Anterior cingulate cortex (tissue), 58 donors: ENCODE measurements at places on chromosomes 5 and 9.

DNA sequence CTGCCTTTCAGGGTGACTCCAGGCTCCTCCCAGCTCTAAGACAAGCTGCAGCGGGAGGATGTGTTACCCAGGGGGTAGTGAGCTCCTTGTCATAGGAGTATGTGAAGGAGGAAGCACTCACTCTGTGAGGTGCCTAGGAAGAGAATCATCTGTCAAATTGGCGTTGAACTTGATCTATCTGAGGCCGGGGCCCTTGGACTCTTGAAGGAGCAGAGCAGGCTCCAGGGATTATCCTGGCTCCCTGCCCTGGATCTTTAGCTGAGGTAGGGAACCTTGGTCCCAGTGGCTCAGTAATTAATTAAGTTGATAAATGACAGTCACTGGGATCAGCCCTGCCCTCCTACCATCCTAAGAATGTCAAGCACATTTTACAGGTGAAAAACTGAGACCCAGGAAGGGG is 15.5 kb downstream of the ADGRD2 start:
- DNase-seq: no peak

DNA sequence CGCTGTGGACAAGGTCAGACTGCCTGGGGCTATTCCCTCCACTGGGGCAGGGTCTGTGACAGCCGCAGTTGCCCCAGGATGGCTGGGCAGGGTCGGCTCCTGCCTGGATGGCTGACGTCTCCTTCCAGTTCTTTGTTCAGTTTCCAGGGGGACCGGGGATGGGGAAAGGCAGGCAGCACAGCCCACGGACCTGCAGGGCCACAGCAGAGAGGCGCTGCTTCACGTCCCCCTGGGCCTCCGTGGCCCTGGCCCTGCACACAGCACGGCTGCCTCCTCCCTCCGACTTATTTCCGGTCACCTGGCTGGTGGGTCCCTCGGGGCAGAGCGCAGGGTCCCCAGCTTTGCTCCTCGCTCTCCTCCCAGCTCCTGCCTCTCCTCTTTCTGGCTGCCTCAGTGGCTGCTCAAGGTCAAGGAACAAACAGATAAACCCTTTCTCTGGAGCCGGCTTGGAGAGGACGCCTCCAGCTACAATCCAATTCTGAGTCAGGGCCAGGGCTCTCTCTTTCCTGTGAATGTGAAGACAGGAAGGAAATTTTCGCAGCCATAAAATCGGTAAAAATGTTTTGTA is 169.7 kb downstream of the C9orf50 start:
- no peak for DNase-seq

GRCh38 chr9:34185778-34186551 is 7.1 kb downstream of the UBAP1 start:
- DNase-seq: no peak

DNA sequence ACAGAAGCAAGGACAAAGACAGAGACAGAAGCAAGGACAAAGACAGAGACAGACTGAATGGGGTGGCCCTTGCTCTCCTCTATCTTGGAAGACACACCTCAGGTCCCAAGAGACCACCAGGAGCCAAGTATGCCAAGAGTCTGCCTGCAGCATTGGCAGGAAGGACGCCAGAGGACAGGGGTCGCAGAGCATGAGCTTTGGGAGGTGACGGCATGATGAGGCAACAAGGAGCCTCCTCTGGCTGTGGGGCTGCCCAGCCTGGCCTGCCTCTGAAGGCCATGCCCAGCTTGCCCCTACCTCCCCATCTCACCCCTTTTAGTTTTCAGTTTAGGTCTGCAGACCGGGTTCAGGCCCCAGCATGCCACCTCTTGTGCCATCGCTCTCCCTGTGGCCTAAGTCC is 17.6 kb downstream of the PDGFRB start:
- DNase-seq: no peak

DNA sequence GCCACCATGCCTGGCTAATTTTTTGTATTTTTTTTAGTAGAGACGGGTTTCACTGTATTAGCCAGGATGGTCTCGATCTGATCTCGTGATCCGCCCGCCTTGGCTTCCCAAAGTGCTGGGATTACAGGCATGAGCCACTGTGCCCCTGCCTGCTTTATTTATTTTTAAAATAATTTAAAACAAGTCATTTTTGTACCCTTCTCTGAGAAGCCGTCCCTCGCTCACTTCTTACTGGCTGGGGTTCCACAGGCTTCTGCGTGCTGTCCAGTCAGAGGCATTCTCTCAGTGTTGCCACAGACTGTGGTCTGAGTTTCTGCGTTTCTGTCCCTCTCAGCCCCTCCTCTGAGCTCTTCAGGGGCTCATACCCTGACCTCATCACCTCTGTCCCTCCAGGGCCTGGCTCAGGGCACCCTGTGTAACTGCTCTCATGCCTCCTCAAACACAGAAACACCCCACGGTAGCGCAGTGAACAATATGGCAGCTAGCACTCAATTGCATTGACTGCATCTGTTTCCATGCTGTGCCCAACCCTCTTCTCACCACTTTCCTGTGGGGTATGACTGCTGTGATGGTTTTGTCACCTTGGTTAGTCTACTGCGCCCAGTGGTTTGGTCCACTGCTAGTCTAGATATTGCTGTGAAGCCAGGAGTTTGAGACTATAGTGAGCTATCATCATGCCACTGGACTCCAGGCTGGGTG is 44.3 kb upstream of the SH3PXD2B start:
- DNase-seq: no peak

DNA sequence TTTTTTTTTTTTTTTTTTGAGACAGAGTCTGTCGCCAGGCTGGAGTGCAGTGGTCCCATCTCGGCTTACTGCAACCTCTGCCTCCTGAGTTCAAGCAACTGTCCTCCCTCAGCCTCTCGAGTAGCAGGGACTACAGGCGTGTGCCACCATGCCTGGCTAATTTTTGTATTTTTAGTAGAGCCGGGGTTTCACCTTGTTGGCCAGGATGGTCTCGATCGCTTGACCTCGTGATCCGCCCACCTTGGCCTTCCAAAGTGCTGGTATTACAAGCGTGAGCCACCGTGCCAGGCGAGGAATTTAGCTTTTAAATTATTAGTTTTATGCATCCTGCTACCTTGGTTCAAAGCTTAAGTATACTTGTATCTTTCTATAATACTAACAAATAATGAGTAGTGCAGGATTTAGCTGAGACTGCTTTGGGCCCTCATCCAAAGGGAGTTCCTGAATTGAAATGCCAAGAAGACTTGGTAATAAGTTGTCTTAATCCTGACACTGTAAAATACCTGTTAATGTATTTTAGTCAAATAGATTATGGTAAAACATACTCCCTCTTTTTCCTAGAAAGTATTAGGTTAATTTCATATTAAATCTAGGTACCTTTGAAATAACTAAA is 5.0 kb downstream of the CDC42SE2 start:
- no peak for DNase-seq

DNA sequence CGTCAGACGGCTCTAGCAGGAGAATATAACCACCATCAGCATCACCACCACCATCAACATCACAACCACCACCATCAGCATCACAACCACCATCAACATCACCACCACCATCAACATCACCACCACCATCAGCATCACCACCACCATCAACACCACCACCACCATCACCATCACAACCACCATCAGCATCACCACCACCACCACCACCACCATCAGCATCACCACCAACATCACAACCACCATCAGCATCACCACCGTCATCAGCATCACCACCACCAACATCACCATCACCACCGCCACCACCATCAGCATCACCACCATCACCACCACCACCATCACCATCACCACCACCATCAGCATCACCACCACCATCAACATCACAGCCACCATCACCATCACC is 210.7 kb downstream of the C9orf50 start:
- DNase-seq: no peak

DNA sequence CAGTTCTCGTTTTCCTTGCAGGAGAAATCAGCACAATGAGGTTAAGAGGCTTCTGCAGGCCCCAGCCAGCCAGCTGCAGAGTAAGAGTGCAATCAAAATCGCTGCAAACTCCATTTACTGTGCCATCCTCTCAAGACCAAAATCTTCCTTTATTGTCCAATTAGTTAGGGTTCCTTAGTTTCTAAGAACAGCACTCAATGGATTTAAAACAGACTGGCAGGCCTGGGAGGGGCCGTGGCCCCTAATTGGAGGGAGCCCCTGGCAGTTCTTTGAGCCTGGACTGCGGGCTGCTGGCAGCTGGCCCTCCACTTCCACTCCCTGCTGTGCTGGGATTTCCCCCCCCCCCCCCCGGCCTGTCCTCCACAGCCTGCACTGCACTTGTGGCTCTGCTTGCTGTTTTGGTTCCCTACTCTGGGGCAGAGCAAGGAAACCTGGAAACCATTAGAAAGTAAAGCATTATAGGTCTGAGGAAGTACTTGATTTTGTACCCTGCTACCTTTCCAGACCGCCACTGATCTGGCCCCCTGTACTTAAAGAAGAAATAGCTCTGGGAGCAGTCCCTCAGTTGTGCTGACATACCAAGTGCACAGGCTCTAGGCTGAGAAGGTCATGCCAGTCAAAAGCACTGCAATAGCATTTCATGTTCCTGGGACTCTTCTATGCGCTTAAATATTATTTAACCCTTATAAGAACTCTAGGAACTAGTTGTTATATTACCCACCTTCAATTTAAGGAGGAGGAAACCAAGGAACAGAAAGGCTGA is 129.0 kb downstream of the APBA1 start:
- DNase-seq: no peak

DNA sequence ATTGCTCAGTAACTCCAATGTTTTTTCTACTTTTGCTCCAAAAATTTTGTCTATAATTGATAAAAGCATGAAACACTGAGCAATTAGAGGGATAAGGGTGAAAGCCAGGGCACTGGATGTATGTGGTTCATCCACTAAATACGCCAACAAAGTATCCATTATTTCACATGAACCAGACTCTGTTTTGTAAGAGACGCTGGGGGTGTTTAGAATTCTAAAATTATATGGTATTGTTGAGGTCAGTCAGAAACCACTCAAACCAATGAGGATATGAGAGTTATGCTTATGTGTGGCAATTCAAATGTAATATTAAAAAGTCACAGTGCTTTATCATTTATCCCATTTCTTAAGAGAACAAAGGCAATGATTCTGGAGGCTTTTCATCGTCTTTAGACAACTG is 220.2 kb downstream of the EFNA5 start:
- no peak for DNase-seq

DNA sequence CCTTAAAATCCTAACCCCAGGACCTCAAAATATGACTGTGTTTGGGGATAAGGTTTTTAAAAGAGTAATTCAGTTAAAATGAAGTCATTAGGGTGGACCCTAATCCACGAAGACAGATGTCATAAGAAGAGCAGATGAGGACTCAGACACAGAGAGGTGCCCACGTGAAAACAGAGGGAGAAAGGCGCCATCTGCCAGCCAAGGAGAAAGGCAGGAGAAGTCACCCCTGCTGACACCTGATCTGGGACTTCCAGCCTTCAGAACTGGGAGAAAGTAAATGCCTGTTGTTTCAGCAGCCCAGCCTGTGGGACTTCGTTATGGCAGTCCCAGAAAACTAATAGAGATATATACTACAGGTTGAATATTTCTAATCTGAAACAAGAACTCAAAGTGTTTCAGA is 67.4 kb downstream of the ROR2 start:
- no peak for DNase-seq

- no peak for DNase-seq
Measured at GRCh38 chr5:175060257-175060656, 335.9 kb downstream of the MSX2 start.

GRCh38 chr9:132584601-132585560 is 2.5 kb downstream of the BARHL1 start:
- no peak for DNase-seq

GRCh38 chr5:148996270-148996669 is 66.6 kb downstream of the SH3TC2 start:
- no peak for DNase-seq
